ENCODE measurements at places on chromosomes 11 and 22.

DNA sequence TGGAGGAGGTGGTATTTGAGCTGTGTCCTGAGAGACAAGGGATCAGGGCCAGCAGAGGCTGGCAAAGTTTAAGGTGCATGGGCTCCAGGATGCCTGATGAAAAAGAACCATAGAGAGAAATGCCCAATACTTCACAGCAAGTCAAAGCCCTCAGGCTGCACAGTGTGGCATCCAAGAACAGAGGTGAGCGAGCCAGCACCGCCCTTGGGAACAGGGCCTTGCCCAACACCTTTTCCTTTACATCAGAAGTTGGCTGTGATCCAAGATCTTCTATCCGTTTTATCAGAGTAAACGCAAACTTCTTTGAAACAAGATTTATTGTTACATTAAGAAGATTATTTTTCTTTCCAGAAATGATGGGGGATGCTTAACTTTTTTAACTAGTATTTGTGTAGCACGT lies 1.4 kb downstream of the B3GNT6 start:
- DNase-seq, result no peak

- no peak for DNase-seq
Measured at GRCh38 chr11:72452495-72452894, 18.2 kb upstream of the CLPB start.

GRCh38 chr11:72736452-72737069 lies 15.6 kb downstream of the ARAP1 start:
- peak; percentile 51 for DNase-seq

- DNase-seq, result no peak
Measured at GRCh38 chr11:46890665-46891064, 27.7 kb downstream of the LRP4 start.

GRCh38 chr11:30426781-30427180 lies 103.9 kb downstream of the ARL14EP start:
- DNase-seq, result no peak

DNA sequence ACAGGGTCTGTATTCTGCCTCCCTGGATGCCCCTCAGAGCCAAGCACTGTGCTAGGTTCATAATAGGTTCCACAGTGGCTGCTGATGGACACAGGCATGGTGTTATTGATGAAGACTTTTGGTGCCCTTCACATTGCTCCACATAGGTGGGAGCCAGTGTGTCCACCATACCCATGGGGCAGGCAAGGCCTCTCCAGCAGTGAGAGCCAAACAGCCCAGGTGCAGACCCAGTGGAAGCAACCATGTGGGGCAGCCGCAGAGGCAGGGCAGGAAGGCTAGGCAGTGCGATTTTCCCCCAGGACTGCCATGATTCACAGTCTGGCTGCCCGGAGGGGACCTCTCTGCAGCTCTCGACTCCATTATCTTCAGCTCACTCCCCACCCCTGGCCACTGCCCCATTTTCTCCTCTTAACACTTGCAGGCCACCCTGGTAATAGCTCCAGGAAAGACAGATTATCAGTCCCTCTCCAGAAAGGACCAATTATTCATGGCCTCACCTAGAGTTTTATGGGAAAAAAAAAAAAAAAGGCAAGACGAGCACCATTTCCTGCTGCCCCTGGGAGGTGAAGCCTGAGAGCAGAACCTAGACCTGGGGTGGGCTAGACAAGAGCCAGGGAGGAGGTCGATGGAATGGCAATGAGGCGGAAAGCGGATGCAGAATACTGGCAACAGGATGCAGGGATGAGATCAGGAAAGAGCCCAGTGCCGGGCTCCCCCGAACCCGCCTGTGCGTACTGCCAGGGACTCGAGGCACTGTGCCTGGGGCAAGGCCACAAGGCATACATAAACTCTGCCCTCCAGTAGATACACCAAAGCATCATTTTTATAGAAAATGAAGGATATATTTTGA lies 343.0 kb upstream of the NCAM1 start:
- no peak for DNase-seq

DNA sequence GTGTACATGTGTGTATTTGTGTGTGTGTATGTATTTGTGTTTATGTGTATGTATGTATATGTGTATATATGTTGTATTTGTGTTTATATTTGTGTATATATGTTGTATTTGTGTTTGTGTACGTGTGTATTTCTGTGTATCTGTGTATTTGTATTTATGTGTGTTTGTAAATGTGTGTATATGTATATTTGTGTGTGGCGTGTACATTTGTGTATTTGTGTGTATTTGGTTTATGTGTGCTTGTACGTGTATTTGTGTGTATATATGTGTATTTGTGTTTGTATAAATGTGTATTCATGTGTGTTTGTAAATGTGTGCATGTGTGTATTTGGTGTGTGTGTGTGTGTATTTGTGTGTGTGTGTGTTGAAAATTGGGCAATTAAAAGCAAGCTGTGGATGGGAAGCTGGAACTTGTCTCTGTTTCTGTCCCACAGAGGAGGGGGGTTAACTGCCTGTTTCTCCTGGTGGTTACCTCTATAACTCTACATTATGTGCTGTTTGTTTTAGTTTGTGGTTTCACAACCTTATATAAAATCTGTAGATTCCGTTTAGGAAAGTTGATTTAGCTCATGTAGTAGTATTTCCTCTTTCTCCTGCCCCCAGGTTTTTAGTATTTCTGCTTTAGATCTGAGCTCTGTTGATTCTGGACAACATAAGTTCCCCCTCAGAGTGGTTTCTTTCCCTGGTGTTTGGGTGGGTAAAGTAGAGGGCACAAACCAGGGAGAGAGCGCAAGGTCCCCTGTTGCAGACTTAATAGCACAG lies 28.9 kb downstream of the AP2A2 start:
- DNase-seq, result no peak

DNA sequence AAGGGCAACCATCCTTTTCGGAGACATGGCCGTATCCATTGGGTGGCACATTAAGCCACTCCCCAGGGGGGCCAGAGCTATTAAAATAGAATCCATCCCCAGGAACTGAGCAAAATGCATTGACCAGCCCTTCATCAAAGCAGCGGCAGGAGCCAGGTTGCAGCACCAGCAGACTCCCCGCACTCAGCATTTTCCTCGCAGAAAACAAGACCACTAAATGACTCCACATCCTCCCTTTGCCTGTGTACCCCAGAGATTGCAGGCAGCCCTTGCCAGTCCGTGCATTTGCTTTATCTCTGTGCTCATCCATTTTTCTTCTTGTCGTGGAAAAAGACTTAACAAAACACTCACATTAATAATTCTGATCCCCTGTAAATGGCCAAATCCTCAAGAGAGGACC lies 144.4 kb upstream of the LARGE1 start:
- DNase-seq, result no peak

DNA sequence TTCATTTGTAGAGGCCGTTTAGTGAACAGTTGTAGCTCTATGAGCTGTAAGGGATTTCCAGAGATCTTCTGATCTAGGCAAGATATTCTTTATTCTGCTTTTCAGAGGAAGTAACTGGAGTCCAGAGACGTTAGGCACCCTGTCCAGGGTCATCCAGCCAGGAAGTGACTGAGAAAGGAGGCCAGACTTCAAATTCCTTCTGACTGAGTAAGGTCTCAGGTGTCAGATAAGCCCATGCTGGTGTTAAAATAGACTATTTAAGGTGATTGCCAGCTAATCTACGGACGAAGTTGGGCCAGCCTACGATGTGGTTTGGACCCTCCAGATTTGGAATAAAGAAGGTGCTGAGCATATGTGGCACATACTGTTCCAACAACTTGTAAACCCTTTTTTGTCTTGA lies 54.6 kb downstream of the GRIK4 start:
- no peak for DNase-seq

DNA sequence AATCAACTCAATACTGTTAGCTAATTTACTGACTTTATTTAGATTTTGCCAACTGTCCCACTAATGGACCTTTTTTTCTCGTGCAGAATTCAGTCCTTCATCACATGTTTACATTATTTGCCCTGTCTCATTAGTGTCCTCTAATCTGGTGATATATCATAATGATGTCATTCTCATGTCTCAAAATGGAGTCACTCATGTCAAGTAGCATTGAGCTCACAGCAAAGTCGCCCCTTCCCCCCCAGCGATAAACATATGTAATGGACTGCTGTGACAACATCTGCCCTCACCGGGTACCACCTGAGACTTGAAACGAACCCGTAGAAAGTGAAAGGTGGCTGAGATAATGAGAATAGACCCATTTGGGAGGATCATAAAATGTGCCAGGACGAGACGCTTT lies 37.6 kb downstream of the HIPK3 start:
- no peak for DNase-seq

- DNase-seq, result no peak
Measured at GRCh38 chr11:95661162-95661561, 128.4 kb downstream of the FAM76B start.
